GM12865 (cell line): ENCODE measurements at places on chromosomes 6 and 20.
A peak's percentile ranks its signal among the peaks of the same experiment; 100 is the strongest.

DNA sequence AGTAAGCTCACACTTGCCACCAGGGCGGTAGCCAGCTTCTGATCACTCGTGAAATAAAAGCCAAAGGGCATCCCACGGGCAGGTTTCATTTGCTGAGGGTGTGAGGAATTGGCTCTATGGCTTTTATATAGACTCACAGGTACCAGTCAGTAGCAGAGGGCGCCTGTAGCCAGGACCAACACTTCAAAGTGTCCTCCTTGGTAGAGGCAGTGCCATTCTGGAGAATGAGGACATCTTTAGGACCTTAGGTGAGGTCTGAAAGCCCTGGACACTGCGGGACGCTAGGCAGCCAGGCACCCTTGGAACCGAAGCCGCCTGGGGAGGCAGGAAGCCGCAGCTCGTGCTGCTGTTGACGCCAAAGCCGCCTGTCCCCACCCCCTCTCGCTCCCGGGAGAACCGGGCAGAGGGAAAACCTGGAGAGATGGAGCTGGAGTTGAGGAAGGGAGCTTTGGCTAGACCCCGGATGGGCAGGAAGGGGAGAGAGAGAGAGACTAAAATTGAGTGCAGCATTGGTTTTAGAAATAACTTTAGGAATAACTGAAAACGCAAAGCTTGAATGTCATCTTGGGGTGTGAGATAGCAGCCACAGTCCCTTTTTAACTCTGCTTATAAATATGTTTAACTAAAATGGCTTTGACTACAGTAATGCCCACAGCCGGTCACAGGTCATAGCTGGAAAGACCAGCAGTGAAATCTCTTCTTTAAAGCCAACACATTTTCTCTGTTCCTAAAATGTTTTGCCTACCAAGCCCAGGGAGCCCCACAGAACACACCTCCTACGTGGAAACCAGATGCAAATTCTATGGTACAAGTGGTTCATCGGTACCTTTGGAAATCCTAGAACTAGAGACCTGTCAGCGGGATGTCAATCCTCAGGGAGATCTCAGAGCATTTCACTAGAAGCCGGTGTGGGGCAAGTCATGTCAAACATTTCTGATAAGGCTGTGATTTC is 128.5 kb upstream of the CDYL start:
- DNase-seq, result peak; percentile 5

GRCh38 chr6:5501837-5502236 is 240.5 kb downstream of the FARS2 start:
- no peak for DNase-seq

- DNase-seq, result peak; percentile 88
Observed at GRCh38 chr6:31400467-31401289, 2.7 kb upstream of the MICA start.

DNA sequence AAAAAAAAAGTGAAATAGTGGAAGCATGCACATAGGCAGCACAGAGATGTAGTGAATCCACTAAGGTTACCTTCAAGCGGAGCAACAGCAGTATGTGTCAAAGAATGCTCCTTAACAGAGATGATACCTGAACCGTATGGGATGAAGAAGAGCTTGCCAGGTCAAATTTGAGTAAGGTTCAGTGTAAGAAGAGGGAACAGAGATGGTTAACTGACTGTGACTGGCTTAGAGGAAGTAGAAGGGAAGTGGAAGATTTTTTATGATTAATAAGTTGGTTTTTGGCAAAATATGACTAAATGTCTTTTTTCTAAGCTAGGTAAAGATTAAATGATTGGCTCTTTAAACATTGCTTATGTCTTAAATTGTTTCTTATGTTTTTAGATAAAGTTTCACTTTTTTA is 52.6 kb upstream of the C20orf144 start:
- DNase-seq, result peak; percentile 4

DNA sequence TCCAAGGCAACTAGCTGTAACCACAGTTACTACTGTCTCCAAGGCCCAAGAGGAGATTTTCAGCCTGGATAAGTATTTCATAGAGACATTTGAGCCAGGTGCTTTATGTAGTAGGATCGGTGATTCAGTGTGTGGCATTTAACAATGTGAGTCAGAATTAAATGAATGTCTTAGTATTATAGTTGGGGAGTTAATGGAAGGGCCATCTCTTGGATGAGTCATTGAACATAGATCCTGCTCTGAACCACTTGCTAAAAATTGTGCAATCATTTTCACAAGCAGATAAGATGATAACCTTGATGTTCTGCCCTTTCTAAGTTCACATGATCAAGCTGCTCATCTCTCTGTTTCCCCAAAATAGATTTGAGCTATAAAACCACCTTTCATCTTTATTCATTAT is 668.9 kb upstream of the CITED2 start:
- no peak for DNase-seq

DNA sequence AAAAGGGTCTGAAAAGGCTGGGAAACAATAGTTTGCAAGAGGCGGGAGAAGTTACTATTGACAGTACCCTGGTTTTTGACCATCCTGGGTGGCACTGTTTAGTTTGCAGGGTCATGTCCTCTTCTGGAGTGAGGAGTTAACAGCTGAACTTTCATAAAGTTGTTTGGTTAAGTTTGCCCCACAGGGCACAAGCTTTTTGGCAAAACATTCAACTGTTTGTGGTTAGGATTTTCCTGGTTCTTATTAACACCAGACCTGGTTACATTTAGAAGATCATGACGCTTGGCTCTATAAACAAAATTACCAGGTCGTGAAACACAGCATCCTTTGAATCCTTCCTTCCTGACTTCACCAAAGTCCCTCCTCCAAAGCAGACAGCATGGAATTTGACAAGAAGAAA is 106.1 kb downstream of the RIN2 start:
- no peak for DNase-seq

GRCh38 chr6:121157906-121158305 is 176.4 kb downstream of the TBC1D32 start:
- no peak for DNase-seq

DNA sequence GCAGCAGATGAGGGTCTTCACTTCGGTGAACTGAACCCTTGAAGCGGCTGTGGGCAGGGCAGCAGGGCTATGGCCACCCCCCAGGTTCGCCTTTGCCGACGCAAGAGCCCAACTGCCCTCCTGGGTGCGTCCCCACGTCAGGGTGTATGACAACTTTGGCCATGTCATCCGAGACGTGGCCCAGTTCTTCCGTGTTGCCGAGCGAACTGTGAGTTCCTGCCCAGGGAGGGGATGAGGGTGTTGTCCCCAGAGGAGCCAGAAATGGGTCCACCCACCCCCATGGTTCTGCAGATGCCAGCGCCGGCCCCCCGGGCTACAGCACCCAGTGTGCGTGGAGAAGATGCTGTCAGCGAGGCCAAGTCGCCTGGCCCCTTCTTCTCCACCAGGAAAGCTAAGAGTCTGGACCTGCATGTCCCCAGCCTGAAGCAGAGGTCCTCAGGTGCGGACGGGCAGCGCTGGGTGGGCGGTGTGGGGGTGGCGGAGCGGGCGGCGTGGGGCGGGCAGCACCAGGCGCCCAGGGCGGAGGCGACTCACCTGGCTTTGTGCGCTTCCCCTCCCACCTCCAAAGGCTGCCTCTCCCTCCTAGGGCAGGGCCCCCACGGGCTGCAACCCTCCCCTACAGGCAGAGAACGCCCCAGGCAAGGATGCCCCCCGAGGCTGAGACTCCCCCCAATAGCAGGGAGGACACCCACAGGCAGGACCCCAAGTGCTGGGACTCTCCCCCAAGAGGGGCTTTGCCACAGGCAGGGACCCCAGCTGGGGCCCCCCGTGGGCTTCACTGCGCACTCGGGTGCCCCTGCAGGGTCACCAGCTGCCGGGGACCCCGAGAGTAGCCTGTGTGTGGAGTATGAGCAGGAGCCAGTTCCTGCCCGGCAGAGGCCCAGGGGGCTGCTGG is 6.2 kb upstream of the TNFRSF6B start:
- DNase-seq, result no peak

DNA sequence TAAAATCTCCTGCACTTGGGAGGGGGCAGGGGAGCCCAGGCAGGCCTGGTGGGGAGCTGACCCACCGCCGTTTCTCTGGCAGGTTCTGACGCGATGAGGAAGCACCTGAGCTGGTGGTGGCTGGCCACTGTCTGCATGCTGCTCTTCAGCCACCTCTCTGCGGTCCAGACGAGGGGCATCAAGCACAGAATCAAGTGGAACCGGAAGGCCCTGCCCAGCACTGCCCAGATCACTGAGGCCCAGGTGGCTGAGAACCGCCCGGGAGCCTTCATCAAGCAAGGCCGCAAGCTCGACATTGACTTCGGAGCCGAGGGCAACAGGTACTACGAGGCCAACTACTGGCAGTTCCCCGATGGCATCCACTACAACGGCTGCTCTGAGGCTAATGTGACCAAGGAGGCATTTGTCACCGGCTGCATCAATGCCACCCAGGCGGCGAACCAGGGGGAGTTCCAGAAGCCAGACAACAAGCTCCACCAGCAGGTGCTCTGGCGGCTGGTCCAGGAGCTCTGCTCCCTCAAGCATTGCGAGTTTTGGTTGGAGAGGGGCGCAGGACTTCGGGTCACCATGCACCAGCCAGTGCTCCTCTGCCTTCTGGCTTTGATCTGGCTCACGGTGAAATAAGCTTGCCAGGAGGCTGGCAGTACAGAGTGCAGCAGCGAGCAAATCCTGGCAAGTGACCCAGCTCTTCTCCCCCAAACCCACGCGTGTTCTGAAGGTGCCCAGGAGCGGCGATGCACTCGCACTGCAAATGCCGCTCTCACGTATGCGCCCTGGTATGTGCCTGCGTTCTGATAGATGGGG is 3.0 kb downstream of the PRND start:
- no peak for DNase-seq

GRCh38 chr6:136087986-136088385 is 162.1 kb downstream of the MTFR2 start:
- DNase-seq, result no peak

- DNase-seq, result no peak
Observed at GRCh38 chr6:93366506-93366905, 52.9 kb downstream of the EPHA7 start.
